ENCODE measurements at places on chromosomes 4 and X.

GRCh38 chr4:145189981-145190380, 9.6 kb upstream of the OTUD4 start:
- no peak for DNase-seq

GRCh38 chr4:119238068-119238722, 25.7 kb downstream of the USP53 start:
- no peak for DNase-seq

DNA sequence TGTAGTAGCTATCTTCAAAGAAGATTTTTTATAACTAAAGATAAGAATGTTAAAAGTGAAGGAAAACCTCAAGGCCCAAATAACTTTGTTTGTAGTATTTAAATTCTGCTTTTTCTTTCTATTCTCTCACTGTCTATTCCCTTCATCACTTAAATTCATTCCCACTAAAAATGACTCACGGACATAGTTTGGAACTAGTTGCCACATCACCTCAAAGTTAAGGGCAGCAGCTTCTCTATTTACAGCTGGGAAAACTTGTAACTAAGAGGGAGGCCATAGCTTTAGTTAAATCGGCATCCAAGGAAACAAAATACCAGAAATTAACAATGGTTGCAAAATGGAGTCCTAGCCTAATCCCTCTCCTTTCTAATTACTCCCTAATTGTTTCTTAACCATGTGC, 325.4 kb upstream of the MAGEB2 start:
- no peak for DNase-seq

DNA sequence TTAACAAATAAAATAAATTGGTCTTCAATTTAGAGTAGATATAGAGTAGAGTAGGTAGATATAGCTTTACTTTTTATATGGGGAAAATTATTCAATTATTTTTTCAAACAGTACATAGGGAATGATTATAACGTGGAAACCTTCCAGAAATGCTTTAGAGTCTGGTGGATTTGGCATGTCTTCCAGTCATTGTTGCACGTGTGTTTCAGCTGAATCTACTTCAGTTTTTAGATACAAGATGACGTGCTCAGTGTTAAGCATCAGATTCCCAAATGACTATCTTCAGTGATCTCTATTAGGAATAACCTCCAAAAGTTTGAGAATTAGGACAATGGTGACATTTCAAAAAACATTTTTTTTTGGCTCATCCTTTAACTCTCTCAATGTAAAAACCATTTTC, 616.9 kb downstream of the ANKRD50 start:
- no peak for DNase-seq

- DNase-seq = no peak
These were observed 91.0 kb upstream of the CENPE start for GRCh38 chr4:103289186-103289585.

DNA sequence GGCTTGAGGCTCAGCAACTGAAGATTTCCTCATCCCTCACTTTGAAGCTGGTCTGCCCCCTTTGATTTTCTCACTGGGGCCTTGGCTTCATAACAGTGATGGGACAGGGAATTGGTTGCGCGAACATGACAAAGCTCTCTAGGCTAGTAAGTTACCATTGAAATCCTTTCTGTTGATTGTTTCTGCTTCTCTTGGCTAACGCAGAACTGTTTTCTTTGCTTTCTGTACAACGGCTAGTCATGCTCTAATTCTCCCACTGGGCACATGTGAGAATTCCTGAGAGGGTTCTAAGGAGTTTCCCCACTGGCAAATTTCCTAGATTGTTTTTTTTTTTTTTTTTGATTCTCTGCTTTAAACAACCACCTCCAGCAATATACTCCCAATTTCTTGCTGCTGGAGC, 738.6 kb downstream of the PCDH7 start:
- DNase-seq = no peak

DNA sequence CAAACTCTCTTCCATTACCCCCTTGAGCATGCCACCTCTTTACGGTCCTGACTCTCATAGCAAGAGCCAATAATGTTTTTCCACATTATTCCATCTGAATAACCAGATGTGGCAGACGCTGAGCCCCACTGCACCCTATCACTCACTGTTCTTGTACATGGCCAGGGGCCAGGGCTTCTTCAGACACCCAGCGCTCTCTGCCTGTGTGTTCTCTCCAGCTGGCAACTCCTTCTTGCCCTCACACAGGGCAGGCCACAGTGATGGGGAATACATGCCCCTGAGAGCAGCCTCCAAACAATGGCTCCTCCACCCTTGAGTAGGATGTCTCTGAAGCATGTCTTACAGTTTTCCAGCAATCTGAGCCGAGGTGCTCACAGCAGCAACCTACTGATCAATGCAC, 50.8 kb upstream of the STIM2 start:
- no peak for DNase-seq

DNA sequence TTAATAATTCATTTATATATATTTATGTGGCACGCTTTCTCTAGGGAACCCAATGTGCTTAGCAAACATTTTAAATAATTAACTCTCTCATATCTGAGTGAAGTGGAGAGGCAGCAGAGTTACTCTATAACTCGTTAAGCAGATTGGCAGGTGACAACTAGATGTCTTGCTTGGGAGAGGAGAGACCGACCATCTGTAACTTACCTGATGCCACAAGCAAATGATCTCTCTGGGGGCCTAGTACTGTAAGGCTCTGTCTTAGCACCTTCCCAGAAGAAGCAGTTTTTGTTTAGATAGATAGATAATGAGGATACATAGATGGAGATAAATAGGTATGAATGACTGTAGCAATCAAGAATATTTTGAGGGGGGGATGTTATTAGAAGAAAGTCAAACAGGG, 11.9 kb upstream of the SEL1L3 start:
- DNase-seq = no peak

GRCh38 chr4:71456841-71457240, 118.0 kb downstream of the SLC4A4 start:
- DNase-seq = no peak

DNA sequence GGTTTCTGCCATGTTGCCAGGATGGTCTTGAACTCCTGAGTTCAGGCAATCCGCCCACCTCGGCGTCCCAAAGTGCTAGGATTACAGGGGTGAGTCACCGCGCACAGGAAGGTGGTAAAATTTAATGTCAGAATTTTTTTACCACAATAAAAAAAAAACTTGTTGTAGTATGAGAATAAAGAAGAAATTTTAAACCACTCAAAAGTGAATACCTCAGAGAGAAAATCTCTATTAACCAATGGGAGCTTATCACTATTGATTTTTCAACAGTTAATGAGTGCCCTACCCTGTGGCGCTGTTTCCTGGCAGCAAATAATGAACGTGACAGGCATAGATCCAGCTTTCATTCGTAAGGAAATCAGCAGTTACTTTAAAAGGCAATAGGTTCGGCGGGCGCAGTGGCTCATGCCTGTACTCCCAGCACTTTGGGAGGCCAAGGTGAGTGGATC, 32.7 kb upstream of the SLC25A4 start:
- DNase-seq = no peak

GRCh38 chr4:38037612-38038011, 77.4 kb downstream of the PTTG2 start:
- DNase-seq = no peak

DNA sequence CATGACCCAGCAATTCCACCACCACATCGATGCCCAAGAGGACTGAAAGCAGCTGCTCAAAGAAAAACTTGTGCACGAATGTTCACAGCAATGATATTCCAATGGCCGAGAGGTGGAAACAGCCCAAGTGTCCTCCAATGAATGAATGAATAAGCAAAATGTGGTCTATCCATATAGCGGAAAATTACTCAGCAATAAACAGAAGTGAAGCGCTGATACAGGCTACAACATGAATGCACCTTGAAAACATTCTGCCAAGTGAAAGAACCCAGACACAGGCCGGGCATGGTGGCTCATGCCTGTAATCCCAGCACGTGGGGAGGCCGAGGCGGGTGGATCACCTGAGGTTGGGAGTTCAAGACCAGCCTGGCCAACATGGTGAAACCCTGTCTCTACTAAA, 5.2 kb upstream of the SLC2A9 start:
- no peak for DNase-seq

DNA sequence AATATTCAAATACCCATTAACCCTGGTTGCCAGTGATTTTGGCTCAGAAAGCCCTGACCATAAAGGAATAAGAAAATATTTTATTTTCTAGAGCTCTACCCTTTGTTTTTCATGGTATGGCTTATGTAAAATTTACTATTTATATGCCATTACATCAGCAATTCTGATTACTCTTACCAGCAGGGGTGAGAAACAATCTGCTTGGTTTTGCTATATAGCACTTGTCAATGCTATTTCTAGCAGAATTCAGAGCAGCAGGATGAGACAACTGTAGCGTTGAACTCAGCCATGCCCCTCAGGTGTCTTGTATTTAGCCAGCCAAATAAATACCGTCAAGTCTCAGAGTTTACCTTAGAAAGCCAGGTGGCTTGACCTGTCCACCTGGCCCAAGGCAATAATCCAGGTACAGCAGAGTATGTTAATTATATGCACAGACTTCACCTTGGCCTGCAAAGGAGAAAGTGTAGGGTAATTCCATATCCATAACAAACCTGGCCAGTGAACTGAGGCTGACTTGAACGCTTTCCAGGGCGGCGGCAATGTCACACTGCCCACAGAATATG, 1303.5 kb downstream of the RAPGEF2 start:
- no peak for DNase-seq

GRCh38 chr4:180234730-180235129, 2008.5 kb upstream of the TENM3 start:
- no peak for DNase-seq

GRCh38 chr4:150782311-150782710, 200.4 kb downstream of the MAB21L2 start:
- no peak for DNase-seq

GRCh38 chr4:20480165-20480947, 219.9 kb upstream of the PACRGL start:
- no peak for DNase-seq

GRCh38 chr4:111464251-111465045, 680.8 kb upstream of the FAM241A start:
- DNase-seq = no peak

DNA sequence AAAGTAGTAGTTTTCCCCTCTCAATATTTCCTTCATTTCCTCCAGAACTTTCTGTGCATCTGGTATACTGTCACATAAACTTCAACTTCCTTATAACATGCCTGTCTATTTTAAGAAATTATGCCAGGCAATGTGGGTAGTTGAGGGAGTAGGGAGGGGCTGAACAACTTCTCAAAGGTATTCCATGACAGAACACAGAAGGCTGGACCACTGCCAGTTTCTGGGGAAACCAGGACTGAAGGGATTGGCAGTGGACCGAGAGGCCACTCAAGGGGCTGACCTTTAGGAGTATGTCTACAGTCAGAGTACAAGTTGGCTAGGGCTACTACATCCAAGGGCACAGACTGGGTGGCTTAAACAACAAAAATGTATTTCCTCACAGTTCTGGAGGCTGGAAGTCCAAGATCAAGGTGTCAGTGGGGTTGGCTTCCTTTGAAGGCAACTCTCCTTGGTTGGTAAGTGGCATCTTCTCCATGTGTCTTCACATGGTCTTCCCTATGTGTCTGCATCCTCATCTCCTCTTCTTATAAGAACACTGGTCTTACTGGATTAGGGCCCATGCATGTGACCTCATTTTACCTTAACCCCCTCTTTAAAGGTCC, 6.9 kb downstream of the SH3RF1 start:
- DNase-seq = no peak

DNA sequence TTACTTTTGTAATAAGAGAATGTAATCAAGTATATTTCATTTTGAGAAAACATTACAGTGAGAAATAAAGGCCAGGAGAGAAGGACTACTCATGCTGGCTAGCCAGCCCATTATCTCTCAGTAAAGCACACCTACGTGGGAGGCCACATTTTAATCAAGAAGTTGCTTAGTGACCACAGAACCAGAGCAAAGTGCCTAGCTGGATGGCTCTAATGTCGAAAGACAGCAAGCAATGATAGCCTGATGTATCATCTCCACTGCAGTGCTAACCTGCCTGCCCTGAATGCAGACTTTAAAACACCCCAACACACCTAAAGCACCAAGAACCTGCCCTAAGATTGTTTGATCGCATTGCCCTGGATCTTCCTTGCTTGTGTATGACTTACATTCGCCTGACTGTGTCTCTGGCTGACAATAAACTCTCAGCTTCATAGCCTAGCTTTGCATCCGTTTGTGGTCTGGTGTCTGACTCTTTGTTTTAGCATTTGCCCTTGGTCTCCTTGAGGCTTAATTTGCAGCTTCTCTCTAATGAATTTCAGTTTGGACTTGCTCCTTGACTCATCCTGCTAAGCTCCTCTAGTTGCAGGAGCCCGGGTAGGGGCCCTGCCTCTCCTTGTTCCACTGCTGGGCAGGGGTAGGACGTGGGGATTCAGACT, 31.4 kb upstream of the SOWAHD start:
- DNase-seq = no peak

GRCh38 chr4:141972950-141973349, 336.6 kb downstream of the IL15 start:
- DNase-seq = no peak

- no peak for DNase-seq
These were observed 12.8 kb downstream of the TBC1D9 start for GRCh38 chr4:140743194-140743931.

- no peak for DNase-seq
These were observed 135.2 kb upstream of the RASGEF1B start for GRCh38 chr4:81606801-81607501.

- no peak for DNase-seq
These were observed 211.9 kb downstream of the AFAP1 start for GRCh38 chr4:7727749-7728148.

- DNase-seq = no peak
These were observed 193.8 kb downstream of the BCOR start for GRCh38 chrX:39903937-39904336.

DNA sequence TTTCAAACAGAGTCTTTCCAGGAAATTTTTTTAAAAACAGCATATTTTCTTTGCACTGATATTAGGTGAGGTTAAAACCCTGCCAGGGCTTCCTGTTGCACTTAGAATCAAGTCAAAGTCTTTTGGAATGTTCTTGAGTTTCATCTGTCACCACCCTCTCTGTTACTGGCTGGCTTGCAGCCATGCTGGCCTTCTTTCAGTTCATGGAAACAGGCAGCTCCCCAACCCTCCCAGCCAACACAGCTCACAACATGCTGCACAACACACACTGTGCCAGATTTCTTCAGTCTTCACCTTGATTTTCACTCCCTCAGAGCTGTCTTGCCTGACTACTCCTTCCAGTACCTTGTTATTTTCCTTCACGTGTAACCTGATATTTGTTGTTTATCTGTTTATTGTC, 129.5 kb downstream of the KCNIP4 start:
- DNase-seq = no peak

GRCh38 chr4:110049951-110050925, 137.6 kb downstream of the EGF start:
- no peak for DNase-seq

GRCh38 chrX:130715299-130715698, 187.7 kb downstream of the ENOX2 start:
- no peak for DNase-seq

- DNase-seq = no peak
These were observed 175.9 kb downstream of the FBXW7 start for GRCh38 chr4:152360045-152360410.

DNA sequence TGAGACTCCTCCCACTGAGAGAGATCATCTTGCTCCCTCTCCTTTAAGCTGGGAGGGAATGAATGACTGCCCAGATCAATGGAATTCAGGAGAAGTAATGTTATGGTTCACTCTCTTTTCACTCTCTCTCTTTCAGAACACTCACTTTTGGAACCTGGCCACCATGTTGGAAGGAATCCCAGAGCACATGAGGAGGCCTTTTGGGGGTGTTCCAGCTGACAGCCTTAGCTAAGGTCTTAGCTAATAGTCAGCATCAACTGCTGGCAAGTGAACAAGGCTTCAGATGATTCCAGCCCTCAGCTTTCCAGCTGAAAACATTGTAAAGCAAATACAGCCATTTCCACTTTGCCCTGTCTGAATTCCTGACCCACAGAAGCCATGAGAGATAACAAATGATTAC, 124.0 kb upstream of the CLNK start:
- no peak for DNase-seq

All from NCI-H774 (cell line).